Omental fat pad (tissue), 4 donors: ENCODE measurements at places on chromosomes 11 and 22.

DNA sequence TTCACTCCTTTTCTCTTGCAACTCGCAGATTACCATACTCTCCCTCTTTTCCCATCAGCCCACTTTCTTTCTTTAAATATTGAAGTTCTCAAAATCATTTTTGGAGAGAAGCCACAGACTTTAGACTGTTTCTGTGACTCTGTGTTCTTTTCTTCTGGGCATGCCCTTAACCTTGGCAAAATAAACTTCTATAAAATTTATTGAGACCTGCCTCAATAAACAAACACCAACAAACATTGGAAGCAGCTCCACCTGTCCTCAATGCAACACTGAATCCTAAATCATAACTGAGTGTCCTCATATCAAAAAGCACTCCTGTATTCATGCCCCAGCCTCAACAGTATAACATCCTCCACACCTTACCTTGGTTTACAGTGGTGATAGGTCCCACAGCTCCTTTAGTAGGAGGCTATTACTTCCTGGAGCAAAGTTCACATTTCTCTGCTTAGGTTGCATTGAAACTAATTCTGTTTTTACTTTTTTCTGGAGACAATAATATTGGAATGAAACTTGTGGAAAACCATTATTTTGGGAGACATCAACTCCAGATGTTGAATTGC, 320.0 kb upstream of the LRRC4C start:
- DNase-seq = no peak

DNA sequence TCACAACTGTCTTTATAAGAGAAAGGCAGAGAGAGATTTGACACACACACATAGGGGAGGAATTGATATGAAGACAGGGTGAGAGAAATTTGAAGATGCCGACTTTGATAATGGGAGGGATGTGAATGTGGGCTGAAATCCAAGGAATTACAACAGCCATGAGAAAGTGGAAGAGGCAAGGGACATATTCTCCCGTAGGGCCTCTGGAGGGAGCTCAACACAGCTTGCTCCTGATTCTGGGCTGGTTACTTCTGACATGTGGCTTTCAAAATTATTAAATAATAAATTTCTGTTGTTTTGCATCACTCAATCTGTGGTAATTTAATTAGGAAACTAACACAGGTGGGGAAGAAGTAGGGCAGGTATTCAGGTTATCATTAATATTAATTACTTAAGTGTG, 282.9 kb downstream of the LUZP2 start:
- no peak for DNase-seq

- DNase-seq = no peak
Measured at GRCh38 chr11:69141742-69142141, 14.0 kb upstream of the SMIM38 start.

GRCh38 chr22:49333206-49333605, 494.5 kb downstream of the BRD1 start:
- DNase-seq = no peak

DNA sequence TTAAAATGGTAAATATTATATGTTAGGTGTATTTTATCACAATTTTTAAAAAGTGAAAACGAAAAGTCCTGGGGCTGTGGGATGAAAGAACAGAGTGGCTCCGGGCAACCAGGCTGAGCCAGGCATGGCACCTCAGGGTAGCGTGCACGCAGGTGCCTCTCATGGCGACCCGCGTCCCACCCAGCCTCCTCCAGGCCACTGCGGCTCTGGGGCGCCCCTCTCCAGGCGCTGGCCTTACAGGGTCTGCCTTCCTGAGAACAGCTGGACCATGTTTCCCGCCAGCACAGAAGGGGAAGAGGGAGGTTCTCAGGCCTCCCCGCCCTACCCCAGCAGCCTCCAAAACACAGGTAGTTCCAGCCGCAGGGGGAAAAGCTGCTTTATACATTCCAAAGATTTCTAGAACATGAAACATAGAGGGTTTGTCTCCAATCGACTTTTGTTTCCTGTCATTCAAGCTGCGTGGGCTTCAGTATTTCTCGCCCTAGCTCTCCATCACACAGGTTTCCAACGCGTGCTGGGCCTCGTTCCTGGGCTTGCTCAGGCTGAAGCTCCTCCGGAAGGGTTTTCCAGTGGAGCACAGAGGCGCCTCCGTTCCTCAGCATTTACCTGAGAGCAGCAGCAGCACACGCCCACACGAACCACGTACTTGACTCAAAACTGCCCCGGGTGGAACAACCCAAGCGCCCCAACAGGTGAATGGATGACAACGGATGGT, 10.5 kb downstream of the EHD1 start:
- DNase-seq = peak; percentile 21

GRCh38 chr11:101331411-101331810, 201.8 kb upstream of the PGR start:
- DNase-seq = no peak

DNA sequence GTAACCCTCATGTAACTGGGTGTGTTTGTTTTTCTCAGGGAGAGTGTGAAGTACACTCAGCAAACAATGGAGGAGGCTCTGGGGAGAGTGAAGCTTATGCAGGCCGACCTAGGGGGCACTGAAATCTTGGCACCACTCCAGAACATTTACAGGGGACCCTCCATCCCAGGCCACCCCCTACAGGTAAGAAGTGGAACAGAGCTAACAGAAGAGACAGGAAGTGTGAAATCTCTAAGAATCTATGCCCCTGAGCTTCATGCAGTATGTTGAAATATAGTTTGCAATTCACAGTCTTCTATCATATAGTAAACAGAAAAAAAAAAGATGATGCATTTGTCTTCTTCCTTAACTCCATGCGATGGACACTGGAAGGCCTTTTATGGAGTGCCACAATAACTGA, 8.4 kb downstream of the VWA5A start:
- DNase-seq = no peak

DNA sequence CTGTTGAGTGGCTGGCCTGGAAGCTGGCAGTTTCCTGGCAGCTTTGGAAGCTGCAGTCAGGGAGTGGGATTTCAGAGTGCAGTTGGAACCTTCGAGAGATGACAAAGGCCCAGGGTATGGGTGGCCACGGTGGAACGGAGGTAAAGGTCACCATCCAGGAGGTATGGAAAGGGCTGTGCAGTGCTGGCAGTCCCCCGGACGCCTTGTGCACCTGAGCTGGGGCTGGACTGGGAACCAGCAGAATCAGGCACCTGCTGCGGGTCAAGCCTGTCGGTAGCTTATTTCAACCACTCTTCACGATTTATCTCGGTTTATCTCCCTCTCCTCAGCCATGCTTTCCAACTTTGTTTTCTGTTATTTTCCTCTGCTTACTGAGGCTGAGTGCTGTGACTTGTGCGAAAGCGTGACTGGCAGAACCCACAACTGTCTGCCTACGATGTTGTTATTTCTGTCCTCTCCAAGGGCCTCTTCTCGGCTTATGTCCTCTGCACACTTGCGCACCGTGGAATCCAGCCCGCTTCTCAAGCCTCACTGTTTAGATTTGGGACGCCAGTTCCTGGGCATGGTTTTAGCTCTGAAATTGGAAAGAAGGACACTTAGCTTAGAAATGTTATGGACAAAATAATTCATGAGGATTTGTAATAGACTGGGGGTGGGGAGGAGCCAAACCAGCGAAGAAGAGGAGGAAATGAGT, 24.0 kb upstream of the ATXN10 start:
- no peak for DNase-seq

DNA sequence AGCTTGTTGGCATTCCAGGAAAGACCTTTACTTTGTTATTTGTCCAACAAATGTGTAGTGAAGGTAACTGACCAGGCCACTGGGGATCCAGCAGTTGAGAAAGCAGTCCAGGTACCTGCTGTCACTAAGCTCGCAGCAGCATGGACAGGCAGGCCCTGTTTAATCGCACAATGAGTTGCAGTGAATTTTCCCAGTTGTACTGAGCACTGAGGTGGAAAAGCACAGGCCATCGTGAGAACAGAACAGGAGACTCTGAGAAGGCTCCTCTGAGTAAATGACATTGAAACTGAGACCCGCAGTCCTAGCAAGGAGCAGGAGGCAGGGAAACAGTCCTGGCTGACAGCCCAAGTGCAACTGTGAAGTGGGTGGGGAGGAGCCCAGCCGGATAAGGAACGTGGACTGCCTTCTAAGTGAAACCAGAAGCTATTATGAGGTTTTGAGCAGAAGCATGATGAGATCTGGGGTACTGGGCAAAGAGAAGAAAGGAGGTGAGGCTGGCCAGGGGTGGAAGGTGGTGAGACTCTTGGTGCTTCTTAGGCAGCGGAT, 39.8 kb upstream of the CDON start:
- no peak for DNase-seq

GRCh38 chr11:119472186-119472855, 49.3 kb upstream of the THY1 start:
- DNase-seq = no peak

GRCh38 chr11:122784325-122784955, 53.9 kb upstream of the CRTAM start:
- DNase-seq = no peak

DNA sequence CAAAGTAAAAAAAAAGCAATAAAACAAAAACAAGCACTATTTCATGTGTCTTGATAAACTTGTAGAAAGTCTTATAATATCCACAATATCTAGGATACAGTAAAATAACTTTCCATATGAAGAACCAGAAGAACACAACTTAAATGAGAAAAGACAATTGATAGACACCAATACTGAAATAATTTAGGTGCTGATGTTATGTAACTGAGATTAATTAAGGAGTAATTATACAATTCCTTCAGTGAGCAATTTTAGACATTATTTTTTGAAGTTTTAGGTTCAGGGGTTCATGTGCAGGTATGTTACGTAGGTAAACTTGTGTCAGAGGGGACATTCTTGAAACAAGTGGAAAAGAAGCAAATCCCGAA, 88.3 kb upstream of the VPREB1 start:
- DNase-seq = no peak

GRCh38 chr11:65958774-65959420, 2.6 kb upstream of the SART1 start:
- DNase-seq = no peak

- DNase-seq = no peak
Measured at GRCh38 chr11:124080327-124081001, 34.8 kb upstream of the VWA5A start.

- no peak for DNase-seq
Measured at GRCh38 chr11:66330931-66331330, 5.3 kb downstream of the RIN1 start.

DNA sequence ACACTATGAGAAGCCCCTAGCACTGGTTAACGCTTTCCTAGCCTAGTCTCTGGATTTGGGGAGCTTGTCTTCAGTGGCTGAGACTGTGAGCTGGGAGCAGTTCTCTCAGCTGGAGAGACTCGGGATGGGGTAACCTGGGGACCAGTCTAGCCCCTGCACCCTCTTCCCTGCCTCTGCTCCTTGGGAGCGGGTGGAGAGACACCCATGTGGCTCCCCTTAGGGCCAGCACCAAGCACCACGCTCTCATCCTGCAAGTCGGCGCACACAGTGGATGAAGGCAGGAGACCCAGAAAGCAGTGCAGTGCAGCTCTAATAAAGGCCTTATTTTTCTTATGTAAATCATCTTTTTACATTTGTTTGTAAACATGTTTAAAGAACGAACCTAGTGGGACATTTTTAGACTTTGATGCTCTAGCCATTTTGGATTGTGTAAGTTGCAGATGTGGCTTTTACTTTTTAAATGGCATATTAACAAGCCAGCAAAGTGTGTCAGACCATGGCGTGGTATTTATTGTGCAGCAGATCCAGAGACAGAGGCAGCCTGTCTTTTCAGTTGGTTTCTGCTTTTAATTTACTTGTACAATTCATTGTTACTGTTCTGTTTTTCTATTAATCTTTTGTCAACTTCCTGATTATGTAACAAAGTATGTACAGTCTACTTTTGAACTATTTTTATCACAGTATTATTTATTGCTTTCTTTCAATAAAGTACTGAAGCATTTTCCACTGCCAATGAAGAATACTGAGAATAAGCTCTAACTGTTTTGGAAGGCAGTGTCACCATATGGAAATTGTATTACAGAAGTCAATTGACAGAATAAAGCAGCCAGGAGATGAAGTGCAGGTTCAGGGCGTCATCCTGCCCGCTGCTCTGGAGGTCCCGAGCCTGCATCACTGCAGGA, 14.4 kb upstream of the CTTN start:
- DNase-seq = no peak

DNA sequence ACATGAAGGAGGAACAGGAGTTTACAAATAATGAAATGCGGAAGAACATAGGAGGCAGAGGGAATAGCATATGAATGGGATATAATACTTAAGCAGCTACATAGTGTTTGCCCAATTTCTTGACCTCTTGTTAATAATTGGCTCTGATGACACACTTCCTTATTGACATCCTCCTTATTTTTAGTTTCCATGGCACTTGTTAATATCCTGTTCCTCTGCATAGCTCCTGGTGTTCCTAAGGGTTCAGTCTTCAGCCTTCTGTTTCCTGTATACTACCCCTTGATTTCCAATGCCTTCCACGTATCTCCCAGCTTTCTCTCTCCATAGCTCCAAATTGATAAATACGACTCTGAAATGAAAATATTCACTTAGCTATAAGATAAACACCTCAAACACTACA, 663.8 kb upstream of the API5 start:
- no peak for DNase-seq
